ENCODE measurements at places on chromosomes 3 and 15.

- DNase-seq = peak; percentile 48
Measured at GRCh38 chr3:18246336-18247060, 178.6 kb downstream of the SATB1 start.

GRCh38 chr3:139555249-139555648, 15.7 kb upstream of the RBP1 start:
- DNase-seq = no peak

GRCh38 chr3:45603226-45603625, 8.7 kb downstream of the LIMD1 start:
- DNase-seq = no peak

GRCh38 chr15:48087844-48088243, 32.9 kb upstream of the SLC24A5 start:
- DNase-seq = no peak

- DNase-seq = no peak
Measured at GRCh38 chr3:85604641-85605040, 645.9 kb downstream of the CADM2 start.

DNA sequence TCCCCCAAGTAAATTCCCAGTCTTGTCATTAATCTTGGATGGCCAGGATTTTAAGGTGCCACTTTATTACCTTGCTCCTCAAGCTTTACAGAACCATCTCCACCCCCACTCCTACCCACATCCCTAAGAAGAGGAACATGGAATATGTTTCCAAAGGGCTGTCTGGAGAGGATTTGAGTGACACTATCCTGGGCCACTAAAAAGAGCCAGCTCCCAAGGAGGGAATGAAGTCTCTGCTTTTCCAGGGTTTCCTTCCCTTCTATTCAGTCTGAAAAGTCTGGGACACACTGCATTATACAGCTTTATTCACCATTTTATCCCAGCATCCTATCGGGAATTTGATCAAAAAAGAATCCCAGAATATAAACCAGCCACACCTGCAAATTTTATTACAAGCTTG, 35.6 kb upstream of the MECOM start:
- DNase-seq = no peak

DNA sequence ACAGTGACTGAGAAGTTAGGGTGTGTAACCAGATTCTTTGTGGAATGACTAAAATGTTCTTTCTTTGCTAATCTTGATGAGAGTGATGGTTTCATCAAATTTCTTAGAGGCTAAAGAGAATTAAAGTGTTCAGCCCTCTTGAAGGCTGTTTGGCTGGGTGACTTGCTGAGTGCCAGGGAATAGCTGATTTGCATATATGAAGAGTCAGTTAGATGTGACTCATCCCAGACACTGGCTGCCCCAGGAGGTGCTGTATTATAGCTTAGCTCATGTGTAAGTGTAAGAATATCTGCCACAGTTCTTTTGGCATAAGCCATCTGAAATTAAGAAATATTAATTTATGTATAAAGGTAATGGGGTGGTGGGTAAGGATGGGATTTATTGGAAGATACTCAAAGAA, 535.1 kb downstream of the NLGN1 start:
- DNase-seq = peak; percentile 40

GRCh38 chr3:73680391-73681095, 55.8 kb upstream of the PDZRN3 start:
- no peak for DNase-seq

- no peak for DNase-seq
Measured at GRCh38 chr3:86991482-86991815, 500 bp upstream of the VGLL3 start.

- DNase-seq = no peak
Measured at GRCh38 chr3:53194210-53195065, 33.4 kb downstream of the PRKCD start.

- DNase-seq = no peak
Measured at GRCh38 chr3:165532851-165533250, 304.4 kb downstream of the BCHE start.

GRCh38 chr3:193641440-193641775, 48.4 kb downstream of the OPA1 start:
- no peak for DNase-seq

DNA sequence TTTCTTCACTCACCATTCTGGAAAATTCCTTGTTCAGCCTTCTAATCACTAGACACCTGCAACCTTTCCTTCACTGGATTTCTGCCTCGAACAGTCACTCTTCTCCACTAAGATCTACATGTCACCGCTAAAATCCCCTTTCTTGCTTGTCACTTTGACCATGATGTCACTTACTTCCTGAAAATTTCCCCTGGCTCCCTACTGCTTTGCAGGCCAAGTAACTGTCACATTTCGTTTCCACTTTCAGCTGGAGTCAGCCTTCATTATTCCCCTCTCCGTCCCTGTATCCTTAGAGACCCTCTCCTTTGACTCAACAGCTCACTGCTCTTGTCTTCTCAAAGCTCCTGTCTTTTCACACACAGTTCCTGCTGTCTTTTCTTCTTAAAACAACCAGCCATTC, 15.9 kb downstream of the CHL1 start:
- no peak for DNase-seq

GRCh38 chr3:108698461-108698860, 58.7 kb downstream of the RETNLB start:
- no peak for DNase-seq

- no peak for DNase-seq
Measured at GRCh38 chr3:11554236-11554610, 89.5 kb downstream of the VGLL4 start.

DNA sequence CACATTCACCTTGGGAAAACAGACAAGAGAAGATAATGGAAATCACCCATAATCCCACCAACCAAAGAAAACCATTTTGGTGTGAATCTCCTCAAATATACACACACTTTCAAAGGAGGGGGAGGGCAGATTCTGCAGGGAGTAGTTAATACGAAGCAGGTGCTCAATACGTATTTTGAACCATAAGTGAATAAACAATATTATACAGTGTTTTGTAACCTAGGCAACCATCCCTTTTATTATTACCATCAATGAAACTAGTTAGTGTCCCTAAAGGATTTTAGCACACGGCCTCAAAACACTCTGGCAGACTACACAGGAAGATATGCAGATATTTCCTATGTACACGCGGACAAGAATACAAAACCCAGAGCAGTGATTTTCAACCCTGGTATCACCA, 6.1 kb downstream of the OSBPL10 start:
- DNase-seq = no peak

DNA sequence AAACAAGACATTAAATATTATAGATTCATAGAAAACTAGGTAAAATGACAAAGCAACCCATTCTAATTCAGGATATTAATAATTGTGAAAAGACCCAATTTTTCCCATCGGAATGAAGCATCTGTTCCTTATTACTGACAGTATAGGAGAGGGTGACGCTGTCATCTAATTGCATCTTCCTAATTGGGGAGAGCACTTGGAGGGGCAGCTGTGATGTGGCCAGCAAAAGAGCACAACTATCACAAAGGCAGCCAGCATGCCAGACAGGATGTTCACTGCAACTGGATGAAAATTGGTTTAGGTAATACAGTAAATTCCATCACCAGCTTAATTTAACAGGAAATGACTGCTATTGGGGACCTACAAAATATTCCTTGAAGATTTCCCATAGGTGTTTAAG, 21.9 kb upstream of the MINAR1 start:
- DNase-seq = no peak

DNA sequence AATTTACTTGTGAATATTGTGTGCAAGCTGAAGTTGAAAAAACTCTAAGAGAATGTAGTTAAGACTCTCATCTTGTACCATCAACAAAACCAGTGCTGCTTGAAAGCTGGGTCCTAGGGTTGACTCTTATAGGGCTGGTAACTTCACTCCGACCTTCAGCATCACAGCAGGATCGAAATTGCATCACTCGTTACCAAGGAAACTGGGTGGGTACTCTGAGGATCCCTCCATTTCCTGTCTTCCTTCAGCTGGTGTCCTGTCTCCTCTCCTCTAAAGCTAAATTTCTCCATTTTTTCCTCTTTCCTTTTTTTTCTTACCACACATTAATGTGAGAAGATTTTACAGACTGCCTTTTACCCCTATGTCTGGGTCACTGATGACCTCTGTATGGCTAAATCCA, 3.0 kb upstream of the APH1B start:
- no peak for DNase-seq

DNA sequence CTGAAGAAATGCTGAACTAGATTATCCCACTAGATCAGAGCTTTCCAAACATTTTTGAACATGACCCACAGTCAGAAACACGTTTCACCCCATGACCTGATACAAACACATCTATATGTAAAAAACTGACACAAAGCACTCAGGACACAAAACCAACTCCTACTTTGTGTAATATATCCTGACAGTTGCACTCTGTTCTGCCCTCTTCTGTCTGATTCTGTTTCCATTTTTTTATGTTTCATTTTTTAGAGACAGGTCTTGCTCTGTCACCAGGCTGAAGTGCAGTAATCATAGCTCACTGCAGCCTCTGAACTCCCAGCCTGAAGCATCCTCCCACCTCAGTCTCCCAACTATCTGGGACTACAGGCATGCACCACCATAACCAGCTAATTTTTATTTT, 15.8 kb upstream of the RFTN1 start:
- DNase-seq = no peak

- DNase-seq = no peak
Measured at GRCh38 chr15:91855684-91856489, 2.4 kb downstream of the SLCO3A1 start.

DNA sequence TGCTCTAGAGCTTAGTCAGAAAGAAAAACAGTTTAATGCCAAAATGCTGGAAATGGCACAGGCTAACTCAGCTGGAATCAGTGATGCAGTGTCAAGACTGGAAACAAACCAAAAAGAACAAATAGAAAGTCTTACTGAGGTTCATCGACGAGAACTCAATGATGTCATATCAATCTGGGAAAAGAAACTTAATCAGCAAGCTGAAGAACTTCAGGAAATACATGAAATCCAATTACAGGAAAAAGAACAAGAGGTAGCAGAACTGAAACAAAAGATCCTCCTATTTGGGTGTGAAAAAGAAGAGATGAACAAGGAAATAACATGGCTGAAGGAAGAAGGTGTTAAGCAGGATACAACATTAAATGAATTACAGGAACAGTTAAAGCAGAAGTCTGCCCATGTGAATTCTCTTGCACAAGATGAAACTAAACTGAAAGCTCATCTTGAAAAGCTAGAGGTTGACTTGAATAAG, 150.5 kb upstream of the LRRFIP2 start:
- no peak for DNase-seq

- DNase-seq = peak; percentile 90
Measured at GRCh38 chr3:14266361-14266760, 87.7 kb downstream of the LSM3 start.

Measured in AG09309 (cell line).